CD4-positive, CD25-positive, alpha-beta regulatory T cell (primary cell): ENCODE measurements at places on chromosomes 13 and 19.

GRCh38 chr13:94535775-94536174, 56.3 kb upstream of the DCT start:
- no peak for DNase-seq

DNA sequence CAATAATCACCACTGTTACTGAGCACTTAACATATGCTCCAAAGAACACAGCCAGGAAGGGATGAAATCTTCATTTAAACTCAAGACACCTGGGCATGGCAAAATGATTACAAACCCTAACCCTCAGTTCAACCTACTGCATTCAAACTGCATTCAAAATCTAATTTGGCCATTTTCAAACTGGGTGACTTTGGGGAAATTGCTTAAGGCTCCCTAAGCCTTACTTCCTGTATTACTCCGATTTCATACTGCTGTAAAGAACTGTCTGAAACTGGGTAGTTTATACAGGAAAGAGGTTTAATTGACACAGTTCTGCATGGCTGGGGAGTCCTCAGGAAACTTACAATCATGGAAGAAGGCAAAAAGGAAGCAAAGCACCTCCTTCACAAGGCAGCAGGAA, 50.4 kb downstream of the CBY2 start:
- no peak for DNase-seq

- DNase-seq = no peak
These were observed 15.2 kb downstream of the COL4A2 start for GRCh38 chr13:110322126-110322827.

- DNase-seq = no peak
These were observed 81.1 kb downstream of the ZNF429 start for GRCh38 chr19:21586311-21587116.

DNA sequence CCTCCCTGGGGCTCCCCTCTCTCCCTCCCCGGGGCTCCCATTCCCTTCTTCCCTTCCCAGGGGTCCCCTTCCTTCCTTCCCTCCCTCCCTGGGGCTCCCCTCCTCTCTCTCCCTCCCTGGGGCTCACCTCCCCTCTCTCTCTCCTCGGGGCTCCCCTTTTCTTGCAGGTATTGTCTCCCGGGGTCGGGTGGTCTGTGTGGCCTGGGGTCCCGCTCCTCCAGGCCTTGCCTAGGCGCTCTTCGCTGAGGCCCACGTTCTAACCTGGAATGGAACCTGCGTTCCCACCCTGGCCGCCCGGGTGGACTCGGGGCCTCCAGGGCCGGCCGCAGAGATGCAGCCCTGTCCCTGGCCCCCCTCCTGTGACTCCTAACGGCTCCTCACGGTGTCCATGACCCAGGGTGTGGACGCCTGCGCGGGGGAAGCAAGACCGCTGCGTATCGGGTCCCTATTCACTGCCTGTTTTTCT, 940 bp upstream of the DCUN1D2 start:
- no peak for DNase-seq

DNA sequence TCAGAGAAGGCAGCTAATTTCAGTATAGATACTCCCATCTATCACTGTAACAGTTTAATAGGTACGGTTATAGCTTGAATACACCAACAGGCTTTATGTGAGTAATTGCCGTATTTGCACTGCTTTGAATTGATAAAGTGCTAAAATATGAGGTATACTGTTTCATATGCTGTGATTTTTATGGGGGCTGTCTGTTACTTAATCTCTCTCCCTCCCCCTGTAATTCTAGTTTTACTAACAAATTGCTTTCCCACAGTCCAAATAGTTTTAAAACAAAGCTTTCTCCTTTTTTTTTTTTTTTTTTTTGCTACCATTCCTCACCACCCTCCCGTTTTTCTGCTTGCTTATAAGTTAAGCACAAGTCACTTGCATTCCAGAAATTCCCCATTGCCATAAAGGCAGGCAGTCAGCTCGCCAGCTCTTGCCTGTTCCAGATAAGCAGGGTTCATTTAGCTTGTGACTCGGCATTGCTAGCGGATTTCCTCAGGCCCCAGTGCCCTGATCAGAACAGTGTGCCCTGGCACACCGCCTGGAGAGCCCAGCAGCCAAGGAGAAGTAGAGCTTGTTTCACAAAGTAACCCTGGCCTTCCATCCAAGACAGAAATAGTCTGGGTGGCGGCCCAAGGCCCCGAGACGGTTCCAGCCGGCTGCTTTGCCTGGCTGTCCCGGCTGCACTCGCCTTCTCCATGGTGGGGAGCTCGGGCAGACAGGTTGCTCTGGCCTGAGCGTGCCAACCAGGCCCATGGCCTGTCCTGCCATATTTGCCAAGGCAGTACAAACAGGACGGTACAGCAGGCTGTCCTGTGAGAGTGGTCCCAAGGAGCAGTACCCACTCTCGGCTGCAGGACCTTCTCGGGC, 43.5 kb upstream of the NPAS1 start:
- no peak for DNase-seq

DNA sequence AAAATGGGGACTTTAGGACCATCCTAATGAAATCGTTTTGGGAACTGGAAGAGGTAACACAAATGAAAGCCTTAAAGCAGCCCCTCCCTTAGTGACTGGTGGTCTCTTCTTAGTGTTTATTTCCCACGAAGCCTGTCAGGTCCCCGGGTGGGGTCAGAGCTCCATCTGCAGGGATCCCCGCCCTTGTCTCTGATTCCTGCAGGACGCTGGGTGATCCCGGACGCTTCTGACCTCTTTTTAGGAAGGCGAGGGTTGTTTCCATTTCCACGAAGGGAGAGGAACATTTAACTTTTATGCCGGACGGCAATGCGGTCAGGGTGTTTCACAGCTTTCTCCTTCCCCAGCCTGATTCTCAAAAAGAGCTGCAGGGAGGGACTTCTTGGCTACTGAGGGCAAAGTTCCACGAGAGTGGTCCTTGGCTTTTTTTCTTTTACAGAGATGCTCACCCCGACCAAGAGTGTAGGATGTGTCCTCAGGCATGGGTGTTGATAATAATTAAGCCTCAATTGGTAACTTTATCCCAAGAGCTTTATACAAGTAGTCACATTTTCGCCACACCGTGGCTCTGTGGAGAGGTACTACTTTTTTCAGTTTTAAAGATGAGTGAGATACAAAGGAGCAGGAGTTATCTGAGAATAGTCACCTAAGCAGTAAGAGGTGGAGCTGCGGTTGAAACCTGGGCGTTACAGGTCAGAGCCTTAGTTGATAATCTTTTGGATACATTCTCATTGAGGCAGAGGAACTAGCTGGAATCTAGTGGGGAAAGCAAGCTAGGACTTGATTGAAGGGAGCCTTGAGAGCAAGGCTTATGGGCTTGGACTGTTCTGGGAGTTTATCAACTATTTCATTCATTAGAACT, 813 bp downstream of the ZNF284 start:
- no peak for DNase-seq

DNA sequence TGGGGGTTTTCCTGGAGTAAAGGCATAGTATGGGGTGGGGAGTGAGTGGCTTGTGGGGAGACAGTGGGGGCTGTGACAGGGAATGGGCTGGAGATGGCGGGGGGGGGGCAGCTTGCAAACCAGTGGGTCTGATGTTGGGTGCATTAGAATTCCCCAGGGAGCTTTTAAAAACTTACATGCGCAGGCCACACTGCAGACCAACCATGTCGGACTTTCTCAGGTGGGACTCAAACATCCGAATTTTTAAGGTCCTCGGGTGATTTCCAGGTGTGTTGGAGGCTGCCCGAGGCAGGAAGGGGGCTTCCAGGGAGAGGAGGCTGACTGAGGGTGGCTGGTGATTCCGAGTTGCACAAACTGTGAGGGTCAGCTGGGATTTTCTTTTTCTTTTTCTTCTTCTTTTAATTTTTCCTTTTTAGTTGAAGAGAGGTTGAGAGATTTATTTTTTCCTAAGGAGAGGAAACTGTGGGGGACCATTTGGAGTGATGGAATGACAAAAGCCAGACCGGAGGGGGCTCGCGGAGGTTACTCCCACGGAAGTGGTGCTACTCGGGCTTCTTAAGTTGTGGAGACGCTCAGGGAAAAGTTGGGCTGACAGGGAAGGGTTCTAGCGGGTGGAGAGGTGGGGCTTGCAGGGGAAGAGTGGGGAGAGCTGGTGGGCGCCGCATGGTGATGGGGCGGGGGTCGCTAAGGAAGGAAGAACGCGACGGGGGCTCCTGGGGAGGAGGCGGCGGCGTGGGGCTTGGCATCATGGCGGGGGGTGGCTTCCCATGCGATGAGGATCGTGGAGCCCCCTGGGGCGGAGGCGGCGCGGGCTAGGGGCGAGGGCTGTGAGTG, 997 bp upstream of the CACNG8 start:
- no peak for DNase-seq

- no peak for DNase-seq
These were observed 54.5 kb upstream of the RFXAP start for GRCh38 chr13:36764536-36764935.

- no peak for DNase-seq
These were observed 3.5 kb upstream of the TLE5 start for GRCh38 chr19:3065675-3066357.

DNA sequence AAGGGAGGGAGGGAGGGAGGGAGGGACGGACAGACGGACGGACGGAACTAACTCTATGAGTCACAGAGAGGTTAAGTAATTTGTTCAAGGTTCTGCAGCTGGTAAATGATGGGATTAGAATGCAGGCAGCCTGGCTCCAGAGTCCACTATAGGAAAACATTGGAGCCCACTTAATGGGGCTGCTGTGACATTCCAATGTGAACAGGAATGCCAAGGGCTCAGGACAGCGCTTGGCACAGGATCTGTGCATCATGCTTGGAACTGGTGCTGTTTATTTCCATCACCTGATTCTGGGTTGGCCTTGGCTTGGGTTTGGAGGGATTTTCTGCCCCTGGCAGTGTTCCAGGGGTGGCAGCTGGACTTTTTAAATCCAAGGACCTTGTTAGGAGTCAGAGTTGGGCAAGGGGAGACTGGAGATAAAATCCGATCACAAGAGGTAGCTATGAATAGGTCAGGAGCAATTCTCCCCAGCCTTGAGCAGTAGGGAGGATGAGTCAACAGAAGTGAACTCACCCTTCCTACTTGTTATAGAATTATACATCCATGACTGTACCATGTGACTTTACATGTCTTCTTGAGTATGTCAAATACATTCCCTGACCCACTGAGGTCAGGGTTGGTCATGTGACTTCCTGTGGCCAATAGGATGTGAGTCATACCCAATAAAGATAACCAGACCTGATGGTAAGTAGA, 7.8 kb upstream of the HIF3A start:
- no peak for DNase-seq
